NCI-H1092 treated with DMSO at 0.1 percent for 48 hours (cell line): ENCODE measurements at places on chromosomes 5 and 9.

- peak; percentile 74 for DNase-seq
Measured at GRCh38 chr9:122213589-122214413, 15.0 kb downstream of the LHX6 start.

DNA sequence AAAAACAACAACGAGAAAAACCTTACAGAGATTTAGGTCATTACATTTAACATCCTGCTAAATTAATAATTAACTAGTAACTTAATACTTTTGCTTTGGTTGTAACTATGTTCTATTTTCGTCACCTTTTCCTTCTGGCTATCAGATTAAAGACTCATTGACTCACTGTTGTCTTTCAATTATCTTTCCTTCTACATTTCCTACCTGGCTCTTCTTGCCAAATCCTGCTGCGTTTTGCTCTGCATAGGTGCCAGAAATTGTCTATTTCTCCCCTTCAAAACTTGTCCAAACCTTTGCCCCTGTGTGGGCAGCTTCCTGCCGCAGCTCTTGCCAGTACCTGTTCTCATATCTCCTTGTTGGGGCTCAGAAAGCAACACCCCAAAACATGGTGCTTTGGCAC is 235.5 kb upstream of the ZNF608 start:
- no peak for DNase-seq

GRCh38 chr5:19044311-19044710 is 943.7 kb downstream of the CDH18 start:
- DNase-seq, result no peak

GRCh38 chr9:76817489-76817888 is 53.3 kb downstream of the PCA3 start:
- DNase-seq, result no peak

GRCh38 chr5:134288610-134289009 is 62.7 kb upstream of the PPP2CA start:
- no peak for DNase-seq

GRCh38 chr9:128607642-128608350 is 48.9 kb downstream of the DYNC2I2 start:
- peak; percentile 99 for DNase-seq

DNA sequence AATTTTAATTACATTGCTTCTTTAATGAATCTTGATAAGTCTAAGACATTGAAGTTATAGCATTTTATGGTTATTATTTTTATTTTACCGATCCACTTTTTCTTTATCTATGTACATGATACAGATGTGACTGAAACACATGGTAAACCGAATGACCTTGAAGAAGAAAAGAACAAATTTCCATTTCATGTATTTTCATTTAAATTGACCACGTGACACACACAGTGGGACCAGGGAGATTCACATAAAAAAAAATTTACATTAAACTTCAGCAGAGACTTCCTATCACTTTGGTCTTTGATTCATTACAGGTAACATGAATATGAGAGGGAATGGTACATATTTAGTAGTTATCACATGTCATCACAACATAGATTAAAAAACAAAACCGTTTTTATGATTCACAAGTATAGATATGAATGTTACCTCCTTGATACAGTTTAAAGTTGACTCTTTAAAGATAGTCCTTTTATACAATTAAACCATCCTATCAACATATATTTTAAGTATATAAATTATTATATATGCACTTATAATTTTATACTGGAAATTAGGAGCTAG is 133.1 kb downstream of the ZCCHC7 start:
- no peak for DNase-seq

- no peak for DNase-seq
Measured at GRCh38 chr5:101482931-101483330, 579.8 kb upstream of the ST8SIA4 start.

- DNase-seq, result no peak
Measured at GRCh38 chr5:76425928-76426804, 23.1 kb downstream of the IQGAP2 start.

GRCh38 chr9:35481347-35481975 is 8.4 kb upstream of the RUSC2 start:
- no peak for DNase-seq

GRCh38 chr5:170599756-170600155 is 95.9 kb downstream of the KCNIP1 start:
- no peak for DNase-seq

DNA sequence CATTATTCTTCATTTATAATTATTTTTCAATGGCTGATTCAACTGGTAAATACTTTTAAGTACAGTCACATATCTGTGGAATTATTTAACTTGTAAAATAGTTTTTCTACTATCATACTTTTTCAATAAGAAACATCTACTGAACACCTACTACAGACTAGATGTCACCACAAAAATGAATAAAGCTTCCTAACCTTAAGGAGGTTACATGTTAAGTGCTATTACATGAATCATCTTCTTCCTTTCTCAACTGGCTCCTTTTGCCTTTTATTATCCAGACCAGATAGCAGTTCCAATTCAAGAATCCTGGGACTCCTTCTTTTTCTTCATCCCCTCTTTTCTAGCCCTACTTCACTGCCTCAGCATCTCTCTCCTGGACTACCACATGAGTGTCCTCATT is 4.7 kb downstream of the PGGT1B start:
- no peak for DNase-seq

DNA sequence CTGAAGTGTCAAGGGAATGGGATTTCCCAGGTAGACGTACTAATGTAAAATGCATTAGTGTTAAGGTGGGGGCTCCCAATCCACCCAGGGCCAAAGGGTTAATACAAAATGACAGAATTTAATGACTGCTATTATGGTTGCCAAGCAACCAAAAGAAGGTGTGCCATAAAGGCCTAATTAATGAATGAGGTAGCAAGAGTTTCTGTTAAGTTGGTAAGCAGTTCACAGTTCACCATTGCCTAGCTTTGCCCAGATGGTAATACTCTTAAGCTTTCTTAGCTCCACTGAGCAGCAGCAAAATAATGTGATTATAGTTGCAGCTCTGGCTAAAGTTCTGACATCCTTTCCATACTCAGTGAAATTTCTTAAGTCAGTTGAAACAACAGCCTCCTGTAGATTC is 211.7 kb downstream of the DENND1A start:
- DNase-seq, result no peak

DNA sequence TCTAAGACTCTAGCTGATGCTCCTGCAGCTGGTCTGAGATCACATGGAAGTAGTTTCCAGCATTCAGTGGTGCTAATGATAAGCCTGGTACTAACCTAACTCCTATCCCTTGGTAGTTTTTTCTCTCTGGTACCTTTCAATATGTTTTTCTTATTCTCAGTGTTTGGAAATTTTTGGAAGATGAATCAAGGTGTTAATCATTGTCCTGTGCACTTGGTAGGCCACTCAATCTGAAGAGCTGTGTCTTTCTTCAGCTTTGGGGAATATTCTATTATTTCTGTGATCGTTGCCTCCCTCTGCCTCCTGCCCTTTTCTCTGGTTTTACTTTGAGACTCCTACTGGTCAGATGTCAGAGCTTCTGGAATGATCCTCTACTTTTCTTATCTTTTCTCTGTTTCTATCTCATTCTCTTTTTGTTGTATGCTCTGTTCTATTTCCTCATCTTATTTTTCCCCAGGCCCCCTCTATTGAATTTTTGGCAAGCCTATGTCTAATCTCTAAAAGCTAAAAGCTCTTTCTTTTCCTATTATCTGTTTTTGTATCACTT is 136.8 kb downstream of the APBA1 start:
- peak; percentile 8 for DNase-seq
